ENCODE measurements at places on chromosomes 7 and 10.
A peak's percentile ranks its signal among the peaks of the same experiment; 100 is the strongest.

DNA sequence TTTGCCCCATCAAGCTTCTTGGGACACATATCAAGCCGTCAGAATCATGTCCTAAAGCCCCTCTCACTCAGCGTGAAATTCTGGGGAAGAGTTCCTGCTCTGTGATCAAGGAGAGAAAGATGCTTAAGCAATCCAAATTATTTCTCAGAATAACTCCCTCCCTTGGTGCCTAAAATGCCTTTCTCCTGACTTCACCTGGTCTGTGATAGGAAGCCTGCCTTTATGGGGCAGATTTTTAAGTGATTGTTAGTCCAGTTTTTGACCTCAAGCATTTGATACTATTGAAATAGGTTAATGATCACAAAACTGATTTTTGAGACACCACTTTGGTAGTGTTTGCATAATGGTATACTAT is 76.4 kb upstream of the MAGI2 start:
- no peak for DNase-seq

GRCh38 chr7:2244404-2244995 is 2.5 kb downstream of the NUDT1 start:
- no peak for DNase-seq

GRCh38 chr7:11737723-11738122 is 94.3 kb downstream of the THSD7A start:
- DNase-seq = no peak

DNA sequence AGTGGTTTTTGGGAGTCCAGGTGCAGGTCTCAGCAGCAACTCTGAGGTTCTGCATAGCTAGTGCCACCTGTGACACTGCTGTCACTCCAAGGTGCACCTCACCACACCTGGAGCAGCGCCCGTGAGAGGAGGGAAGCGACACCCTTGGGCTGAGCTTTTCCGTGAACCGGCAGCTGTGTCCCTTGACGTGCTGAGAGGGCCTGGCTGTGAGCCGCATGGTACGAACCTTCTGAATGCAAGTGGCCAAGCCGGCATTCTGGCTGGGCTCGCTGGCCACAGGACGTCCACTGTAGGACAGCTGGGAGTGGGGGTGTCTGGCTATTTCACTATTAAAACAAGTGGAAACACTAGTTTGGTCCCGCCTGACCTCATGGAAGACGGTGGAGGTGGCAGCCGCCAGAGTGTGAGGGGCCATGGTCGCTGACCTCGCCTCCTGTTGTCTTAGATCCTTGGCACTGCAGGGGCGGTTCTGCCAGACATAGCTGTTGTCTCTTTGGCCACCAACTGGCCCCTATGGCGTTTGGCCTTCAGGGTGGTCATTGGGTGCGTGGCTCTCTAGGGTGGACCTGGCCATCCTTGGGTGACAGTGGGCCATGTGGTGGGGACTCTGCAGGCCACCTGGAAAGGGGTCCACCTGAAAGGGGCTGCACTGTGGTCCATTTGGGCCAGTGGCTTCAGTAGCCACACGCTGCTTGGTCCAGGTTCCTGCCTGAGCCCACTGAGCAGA is 12.9 kb downstream of the INPP5A start:
- no peak for DNase-seq

- no peak for DNase-seq
Observed at GRCh38 chr7:108134486-108134885, 4.3 kb upstream of the LAMB4 start.

DNA sequence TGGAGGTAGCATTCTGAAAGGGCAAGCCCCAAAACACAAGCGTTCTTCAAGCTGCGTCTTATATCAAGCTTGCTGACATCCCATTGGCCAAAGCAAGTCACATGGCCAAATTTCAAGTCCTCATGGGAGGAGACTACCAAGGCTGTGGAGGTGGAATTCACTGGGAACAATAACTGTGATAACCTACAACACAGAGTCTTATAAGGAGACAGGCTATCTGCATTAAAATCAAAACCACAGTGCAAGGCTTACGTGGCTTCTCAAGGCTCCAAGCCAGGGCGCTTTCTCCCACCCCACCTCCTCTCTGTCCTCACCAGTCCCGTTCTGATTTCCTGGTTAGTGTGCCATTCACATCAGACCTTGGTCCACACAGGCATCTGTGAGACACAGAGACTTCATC is 39.4 kb downstream of the ADRB1 start:
- DNase-seq = peak; percentile 73

DNA sequence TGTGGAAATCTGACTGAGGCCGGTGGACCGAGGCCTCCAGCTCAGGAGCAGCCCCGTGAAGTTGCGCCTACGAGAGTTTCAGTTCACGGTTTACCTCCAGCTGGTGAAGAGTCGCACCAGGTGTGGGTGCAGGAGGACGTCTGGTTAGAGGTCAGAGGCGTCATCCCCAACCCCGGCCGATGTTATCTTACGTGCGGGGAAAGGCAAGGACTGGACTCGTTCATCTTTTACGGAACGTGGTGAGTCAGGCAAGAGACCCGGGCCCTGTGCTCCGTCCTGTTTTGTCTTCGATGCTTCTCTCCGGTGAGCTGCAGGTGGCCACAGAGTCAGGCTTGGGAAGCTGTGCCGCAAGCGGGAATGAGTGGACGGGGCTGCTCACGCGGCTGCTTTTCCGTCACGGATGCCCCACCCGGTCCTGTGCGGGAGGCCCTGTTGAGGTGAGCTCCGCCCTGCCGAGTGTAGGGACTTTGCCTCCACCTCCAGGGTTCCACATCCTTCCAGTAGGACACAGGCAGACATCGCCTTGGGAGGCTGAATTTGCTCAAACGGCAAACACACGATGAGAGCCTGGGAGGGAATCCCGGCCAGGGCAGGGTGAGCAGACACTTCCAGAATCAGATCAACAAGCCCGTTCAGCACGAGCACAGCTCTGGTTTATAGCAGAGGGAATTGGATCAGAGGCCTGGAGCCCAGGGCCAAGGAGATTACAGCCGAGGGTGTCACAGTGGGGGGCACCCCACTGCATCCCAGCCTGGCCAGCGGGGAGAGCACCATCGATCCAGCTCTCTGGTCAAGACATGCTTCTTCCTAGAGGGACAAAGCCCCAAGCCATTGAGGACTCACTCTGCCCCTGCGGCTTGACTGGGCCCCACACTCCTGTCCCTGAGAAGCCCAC is 50.1 kb upstream of the INPP5A start:
- DNase-seq = no peak

DNA sequence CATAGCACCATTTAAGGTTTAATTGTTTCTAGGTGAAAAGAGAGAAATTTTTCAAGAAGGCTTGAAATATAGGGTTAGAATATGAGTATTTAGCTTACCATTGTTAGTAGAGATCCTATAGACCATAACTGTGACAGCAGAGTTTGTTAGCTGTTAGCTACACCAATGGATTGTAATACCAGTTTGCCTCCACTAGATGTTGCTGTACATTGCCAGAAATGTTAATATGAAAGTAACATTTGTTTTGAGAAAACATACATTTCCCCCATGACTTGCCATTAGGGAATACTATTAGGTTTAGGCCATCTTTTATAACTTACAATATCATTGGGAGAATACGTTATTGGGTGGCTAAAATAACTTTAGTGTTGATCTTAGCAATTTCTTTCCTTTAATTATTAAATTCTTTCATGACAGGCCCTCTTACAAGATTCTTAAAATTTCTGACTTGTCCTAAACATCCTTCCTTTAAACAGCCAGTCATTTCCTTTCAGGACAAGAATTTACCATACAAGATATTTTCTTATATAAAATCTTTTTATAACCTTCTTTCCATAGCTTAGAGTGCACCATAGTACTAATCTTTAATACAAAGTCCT is 39.5 kb downstream of the ZNF117 start:
- peak; percentile 68 for DNase-seq

DNA sequence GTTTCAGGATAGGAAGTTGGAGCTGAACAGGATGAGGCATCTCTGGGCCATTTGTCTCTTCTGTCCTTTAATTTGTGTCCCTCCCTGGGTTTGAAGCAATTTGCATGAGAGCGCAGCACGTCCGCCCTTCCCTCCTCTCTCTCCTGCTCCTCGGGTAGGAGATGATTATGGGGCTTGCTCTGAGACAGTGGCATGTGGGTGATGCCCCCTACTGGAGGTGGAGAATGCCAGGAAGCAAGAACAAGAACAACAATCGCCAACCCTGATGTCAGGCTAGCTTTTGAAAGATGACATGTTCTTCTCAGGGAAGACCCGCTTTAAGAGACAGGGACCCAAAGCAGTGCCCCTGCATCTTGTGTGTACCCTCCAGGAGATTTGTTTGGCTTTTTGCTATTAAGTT is 63.9 kb upstream of the LOXL4 start:
- DNase-seq = peak; percentile 57

DNA sequence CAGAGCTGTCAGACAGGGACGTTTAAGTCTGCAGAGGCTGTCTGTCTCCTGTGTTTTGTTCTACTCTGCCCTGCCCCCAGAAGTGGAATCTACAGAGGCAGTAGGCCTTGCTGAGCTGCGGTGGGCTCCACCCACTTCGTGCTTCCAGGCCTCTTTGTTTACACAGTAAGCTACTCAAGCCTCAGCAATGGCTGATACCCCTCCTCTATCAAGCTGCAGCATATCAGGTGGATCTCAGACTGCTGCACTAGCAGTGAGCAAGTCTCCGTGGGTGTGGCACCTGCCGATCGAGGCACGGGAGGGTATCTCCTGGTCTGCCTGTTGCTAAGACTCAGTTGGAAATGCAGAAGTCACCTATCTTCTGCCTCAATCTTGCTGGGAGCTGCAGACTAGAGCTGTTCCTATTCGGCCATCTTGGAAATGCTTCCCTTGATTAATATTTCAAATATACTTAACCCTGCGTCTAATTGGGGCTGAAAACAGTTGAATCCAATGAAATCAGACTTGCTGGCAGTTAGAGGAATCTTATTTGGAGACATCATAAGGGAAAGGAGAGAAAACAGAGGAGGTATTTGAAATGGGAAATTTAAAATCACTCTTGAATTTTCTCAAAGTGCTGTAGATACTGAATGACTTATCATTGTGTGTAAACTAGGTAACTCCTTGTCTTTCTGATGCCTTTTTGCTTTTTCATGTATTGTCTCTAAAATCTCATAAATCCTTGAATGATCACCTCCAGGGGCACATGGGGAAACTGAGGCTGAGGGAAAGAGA is 13.8 kb upstream of the CYP3A5 start:
- no peak for DNase-seq

DNA sequence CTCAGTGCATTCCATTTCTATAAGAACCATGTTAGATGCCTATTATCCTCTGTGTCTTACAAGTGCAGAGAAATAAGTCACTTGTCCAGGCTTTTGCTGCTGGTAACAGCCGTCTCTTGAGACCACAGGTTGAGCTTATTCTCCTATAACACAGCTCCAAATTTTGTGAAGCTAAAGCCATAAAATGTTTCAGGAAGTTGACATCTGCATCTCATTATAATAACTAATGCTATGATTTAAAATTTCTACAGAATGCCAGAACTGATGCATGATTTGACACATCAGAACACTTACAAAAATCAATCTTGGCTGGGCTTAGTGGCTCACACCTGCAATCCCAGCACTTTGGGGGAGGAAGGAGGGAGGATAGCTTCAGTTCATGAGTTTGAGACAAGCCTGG is 986.9 kb downstream of the TYW1 start:
- DNase-seq = no peak

- no peak for DNase-seq
Observed at GRCh38 chr7:102914585-102914984, 1.8 kb downstream of the LRRC17 start.

DNA sequence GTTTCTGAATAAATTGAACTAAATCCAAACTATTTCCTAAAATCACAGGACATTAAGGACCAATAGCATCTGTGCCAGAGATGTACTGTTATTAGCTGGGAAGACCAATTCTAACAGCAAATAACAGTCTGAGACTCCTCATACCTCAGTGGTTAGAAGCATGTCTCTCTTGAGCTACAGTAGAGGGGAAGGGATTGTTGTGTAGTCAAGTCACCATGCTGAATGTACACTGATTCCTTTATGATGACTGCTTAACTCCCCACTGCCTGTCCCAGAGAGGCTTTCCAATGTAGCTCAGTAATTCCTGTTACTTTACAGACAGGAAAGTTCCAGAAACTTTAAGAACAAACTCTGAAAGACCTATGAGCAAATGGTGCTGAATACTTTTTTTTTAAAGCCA is 13.9 kb downstream of the MEST start:
- DNase-seq = no peak

DNA sequence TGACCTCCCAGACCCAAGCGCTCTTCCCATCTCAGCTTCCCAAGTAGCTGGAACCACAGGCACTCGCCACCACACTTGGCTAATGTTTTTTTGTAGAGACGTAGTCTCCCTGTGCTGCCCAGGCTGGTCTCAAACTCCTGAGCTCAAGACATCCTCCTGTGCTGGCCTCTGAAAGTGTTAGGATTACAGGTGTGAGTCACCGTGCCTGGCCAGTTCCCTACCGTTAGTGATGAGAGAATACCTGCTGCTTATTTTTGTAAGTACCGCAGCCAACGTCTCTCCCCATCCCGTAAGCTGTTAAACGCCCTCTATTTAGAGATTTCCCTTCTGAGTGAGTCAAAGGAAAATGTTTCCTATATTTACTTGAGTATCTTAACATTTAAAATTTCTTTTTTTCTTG is 38.5 kb upstream of the PDLIM1 start:
- no peak for DNase-seq

GRCh38 chr7:2546776-2547586 is 8.3 kb downstream of the BRAT1 start:
- DNase-seq = no peak

DNA sequence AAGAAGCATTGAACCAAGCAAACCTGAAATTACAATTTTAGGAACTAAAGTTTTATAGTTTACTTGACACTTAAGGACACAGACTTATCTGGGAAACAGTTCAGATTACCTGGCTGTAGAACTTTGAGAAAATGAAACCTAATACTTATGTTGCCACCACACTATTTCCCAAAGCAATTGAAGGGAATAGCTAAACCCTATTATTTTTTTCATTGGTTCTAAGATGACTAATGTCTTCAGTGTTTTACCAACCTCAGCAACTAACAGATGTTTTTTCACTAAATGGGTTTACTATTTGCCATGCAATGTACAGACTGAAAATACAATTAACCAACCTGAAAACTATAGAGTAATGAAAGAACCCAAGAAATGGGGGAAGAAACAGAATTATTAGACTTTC is 689.6 kb downstream of the SORCS1 start:
- DNase-seq = no peak

DNA sequence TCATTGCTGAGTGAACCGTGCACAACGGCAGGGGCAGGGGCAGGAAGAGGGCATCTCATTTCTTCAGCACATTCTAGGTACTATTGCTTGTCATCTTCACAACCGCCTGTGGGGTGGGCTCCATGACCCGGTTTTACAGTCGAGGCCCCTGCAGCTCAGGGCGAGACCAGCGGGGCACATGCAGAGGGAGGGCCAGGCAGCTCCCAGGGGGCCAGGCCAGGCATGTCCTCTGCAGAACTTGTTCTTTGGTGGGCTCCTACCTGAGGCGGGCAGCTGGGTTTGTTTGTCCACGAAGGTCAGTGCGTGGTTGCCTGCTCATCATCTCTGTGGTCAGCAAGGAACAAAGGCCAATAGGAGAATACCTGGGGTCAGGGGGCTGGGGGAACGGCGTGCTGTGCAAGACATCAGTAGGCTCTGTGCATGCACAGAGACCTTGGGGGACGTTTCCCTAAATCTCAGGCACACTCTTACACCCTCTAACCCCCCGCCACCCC is 75.1 kb upstream of the LEP start:
- DNase-seq = no peak
